ENCODE measurements at places on chromosomes 11 and 22.

- no peak for DNase-seq
Observed at GRCh38 chr11:75663808-75664207, 5.0 kb downstream of the MAP6 start.

GRCh38 chr22:25911243-25911972 lies 169.4 kb downstream of the MYO18B start:
- no peak for DNase-seq

- no peak for DNase-seq
Observed at GRCh38 chr11:21625982-21626381, 566.9 kb upstream of the ANO5 start.

DNA sequence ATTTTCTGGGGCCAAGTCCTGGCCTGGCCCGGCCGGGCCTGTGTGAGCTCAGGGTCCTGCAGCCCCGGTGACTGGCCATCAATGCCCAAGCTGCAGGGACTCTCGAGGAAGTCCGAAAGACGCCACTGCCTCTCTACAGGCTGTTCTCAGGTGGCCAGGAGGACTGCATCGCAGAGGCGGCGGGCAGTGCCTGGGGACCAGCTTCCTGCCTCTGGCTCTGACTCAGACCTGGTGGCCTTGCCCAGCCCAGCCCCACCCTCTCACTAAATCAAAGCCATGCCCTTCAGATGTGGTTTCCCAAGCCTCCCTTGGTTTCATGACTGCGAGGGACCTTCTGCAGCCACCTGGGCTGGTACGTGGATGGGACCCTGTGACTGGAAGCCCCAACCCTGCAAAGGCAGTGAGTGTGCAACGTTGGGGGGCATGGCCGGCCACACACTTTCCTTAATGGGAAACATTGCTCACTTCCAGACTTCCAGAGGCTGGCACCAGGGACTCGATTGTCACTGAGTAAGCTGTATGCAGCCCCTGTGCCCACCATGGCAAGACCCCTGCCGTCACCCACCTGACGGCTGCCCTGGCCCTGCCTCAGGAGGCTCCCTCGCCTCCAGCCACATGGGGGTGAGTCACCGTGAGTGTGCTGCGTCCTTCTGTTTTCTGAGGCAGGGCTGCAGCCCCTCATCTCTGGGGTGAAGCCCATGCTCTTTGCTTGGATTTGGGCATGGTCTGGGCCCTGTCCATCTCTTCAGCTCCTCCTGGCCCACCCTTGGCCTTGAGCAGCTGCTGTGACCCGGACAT lies 6.0 kb upstream of the FGF3 start:
- no peak for DNase-seq

GRCh38 chr11:67113231-67113721 lies 5.8 kb upstream of the KDM2A start:
- no peak for DNase-seq

- no peak for DNase-seq
Observed at GRCh38 chr11:116701297-116701801, 71.4 kb downstream of the BUD13 start.

DNA sequence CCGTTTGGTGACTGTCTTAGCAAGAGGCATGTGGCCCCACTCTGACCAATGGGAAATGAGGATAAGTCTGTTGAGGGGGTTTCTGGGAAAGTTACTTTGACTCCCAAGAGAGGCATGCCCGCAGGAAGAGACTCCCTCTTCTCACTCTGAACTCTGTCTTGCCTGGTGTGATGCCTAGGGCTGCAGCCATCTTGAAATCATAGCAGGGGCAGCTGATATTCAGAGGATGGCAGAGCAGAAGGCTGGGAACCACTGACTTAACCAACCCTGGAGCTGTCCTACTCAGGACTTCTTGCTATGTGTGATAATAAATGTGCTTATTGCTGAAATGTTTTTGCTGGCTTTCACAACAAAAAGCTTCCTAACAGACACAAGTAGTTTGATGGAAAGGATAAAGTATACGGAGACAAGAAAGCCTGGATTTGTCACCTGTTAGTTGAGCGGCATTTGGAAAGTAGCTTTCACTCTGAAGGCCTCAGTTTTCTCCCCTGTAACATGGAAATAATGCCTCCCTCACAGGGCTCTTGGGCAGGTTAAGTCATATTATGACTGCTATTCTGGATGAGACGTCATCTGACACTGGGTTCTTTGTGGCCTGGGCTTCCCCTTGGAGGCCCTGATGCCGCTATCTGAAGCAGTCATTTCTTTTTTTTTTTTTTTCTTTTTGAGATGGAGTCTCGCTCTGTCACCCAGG lies 128.5 kb downstream of the CEP164 start:
- no peak for DNase-seq

GRCh38 chr11:64814712-64815187 lies 4.4 kb upstream of the MEN1 start:
- DNase-seq = no peak

DNA sequence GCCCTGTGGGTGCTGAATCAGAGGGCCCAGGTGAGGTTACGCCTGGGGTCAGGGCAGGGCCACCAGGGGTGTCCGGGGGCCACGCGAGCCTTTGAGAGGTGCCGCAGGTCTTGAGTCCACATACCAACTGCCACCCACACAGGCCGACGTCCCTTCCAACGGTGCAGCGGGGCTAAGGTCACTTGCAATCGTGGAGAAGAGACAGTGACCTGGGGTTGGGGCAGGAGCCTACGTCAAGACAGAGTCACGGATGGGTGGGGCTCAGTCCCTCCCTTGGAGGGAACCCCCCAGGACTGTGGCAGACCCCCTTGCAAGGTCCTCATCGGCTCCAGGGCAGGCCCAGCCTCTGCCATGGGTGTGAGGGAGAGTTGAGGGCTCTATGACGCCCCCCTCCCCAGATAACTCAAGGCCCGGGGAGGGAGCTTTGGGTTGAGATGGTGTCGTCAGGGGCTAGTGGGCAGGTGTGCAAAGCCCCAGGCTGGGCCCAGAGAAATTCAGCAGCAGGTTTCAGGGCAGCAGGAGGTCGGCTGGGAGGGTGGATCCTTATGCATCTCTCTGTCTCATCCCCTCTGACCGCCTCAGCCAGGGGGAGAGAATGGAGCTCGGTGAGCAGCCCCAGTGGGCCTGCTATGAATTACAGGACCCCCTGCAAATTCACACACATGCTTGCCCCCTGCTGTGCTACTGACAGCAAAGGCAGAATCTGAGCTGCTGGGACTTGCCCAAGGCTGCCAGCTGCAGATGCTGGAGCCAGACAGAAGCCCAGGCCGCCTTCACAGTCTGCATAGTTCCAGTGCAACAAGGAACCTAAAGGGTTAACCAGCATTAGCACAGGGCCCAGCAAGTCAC lies 60.0 kb downstream of the MYEOV start:
- no peak for DNase-seq

DNA sequence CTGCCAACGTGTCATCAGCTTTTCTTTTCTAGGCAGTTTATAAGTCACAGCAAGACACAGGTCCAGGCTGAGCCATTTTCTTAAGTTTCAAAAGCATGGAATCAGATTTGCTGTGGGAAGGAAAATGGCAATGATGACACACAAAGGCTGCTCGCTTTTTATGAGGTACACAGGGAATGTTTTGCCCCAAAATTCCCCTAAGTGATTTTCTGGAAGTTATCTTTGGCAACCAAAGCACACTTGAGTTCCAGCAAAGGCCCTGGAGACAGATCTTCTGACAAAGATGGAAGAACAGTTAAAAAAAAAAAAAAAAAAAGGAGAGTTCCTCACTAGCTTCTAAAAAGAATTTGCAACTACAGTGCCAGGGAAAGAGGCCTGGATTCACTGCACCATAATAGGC lies 260.8 kb downstream of the LARGE1 start:
- no peak for DNase-seq
